ENCODE measurements at places on chromosomes 6 and 20.

- DNase-seq: no peak
These were observed 38.8 kb downstream of the PPARD start for GRCh38 chr6:35381132-35381531.

DNA sequence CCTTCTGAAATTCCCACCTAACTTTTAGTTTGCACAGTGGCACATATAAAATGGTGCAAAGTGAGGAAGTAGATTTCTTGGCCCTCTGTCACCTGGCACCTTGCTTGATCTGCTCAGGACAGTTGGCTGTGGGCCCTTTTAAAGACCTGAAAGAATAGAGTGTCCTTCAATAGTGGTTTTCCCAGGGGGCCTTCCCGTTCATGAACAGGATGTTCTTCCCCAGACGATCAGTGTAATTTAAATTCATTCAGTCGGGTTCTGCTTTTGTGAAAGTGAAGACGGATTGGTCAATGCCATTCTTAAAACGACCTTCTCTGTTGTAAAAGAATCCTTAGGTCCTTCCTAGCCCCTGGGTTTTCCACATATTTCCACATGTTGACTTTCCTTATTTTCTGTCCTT, 178.5 kb downstream of the SASH1 start:
- DNase-seq: peak; percentile 80

DNA sequence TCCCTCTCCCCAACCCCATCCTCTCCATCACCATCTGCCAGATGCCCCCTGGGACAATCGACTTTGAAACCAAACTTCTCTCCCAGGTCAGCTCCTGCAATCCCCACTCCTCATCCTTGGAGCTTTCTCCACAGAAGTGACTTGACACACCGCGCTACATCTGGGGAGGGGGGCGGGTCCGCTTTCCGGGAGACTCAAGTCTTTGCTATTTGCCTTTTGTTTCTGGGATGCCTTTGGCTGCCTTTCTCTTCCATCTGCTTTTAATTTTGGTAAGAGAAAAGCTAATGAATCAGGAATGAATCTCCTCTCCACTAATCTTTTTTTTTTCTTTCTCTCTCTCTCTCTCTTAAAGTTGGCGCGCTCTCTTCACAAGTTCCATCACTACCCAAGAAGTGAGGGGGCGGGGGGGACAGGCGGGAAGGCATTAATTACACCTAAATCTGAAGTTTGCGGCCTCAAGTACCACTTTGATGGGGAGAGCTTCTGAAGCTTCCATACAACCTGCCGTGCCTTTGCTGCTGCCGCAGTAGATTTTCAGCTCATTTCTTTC, 664 bp upstream of the TPBG start:
- DNase-seq: no peak

DNA sequence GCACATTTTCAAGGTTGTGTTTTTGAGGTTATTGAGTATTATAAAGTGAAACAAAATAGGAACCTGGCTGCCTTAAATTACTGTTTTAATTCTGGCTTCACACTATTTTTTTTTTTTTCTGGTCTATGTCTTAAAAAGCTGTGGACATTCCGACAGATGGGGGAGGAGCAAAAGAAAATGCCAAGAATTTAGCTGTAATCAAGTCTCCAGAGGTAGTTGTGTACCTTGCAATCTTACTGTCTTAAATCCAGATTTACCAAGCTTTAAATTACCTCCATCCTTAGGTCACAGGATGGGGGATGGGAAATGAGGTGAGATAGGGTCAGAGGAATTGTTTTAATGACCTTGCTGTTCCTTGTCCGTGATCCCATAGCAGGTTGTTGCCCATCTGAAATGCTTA, 182.8 kb downstream of the UTRN start:
- no peak for DNase-seq

GRCh38 chr6:30500421-30501355, 11.4 kb downstream of the HLA-E start:
- DNase-seq: no peak

DNA sequence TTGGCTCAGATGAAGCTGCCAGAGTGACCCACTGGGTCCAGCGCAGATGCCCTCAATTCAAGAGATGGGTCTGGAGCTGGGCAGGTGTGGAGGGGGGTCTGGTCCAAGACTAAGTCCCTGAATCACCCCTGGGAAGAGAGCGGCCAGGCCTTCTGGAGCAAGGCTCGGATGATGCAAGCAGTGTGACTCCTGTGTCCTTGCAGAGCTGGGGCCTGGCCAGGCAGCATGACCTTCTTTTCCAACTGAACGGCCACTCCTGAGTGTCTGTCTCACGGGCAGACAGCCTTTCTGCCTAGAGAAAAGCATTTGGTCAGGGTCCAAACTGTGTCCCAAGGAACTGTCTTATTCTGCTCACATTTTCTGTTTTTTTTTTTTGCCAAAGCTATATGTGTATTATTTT, 42.6 kb upstream of the FNDC1 start:
- DNase-seq: no peak

GRCh38 chr20:54139188-54139587, 34.6 kb downstream of the CYP24A1 start:
- no peak for DNase-seq

DNA sequence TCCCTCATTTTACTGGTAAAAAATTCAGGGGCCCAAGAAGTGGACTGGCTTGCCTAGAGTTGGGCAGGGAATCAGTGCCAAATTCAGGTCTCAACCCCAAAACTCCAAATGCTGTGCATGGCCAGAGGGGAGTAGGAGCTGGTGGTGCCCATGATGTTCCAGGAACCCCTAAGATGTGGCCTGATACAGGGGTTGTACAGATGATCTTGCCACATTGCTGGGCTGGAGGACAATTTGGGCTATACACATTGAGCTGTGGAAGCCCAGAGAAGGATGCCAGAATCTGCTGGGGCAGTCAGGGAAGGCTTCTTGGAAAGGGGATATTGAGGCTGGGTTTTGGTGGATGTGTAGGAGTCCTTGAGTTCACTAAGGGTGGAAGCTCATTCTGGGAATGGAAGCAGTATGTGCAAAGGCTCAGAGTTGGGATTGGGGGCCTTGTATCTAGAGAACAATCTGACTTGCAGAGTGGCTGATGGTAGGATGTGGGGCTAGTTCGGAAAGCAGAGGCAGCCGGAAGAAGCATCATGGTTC, 38.0 kb upstream of the APCDD1L start:
- no peak for DNase-seq

GRCh38 chr6:96777113-96777512, 60.2 kb downstream of the GPR63 start:
- no peak for DNase-seq

- DNase-seq: no peak
These were observed 377.3 kb upstream of the SULF2 start for GRCh38 chr20:48162621-48163020.

- DNase-seq: no peak
These were observed 29.4 kb upstream of the ZNF831 start for GRCh38 chr20:59134182-59134581.

GRCh38 chr20:14569641-14570040, 232.2 kb upstream of the FLRT3 start:
- DNase-seq: no peak

- DNase-seq: no peak
These were observed 1.5 kb downstream of the WDR27 start for GRCh38 chr6:169700296-169700695.

DNA sequence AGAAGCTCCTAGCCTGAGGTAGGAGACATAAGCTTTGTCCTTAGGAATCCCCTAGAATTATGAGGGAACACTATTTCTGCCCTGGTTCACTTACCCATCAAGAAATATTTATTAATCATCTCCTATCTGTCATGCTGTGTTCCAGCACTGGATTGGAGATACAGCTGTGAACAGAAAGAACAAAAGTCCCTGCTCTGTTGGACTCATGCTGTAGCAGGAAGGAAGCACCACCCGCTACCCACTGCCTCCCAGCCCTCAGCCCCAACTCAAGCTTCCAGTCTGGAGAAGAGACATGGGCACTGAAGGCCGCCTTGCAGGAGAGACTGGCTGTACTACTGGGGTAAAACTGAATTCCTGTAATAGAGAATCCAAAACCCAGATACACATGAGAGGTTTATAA, 78.0 kb downstream of the MDGA1 start:
- no peak for DNase-seq

DNA sequence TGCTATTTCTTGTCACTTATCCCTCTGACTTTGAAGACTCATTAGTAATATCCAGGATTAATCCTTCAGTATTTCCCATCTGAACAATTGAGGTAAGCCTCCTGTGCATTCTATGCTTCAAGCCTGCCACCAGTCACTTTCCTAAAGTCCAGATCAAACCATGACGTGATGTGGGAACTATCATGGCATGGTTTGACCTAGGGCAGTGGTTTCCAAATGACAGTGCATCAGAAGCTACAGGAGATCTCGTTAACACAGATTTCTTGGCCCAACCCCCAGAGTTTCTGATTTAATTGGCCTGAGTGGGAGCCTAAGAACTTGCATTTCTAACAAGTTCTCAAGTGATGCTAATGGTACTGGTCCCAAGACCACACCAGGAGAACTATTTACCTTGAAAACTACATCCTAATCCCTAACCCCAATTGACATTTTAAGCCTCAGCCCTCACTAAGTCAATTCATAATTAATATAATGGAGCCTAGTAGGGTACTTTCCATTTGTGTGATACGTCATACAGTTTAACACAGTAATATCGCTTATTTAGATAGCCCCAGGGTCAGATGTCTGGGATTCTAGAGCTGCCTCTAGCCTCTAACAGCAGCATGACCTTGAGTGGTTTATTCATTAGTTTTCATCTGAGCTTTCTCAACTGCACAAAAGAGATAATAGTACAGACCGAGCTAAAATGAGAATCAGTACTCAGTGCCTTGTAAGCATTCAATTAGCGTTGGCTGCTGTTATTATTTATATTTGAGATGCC, 907.6 kb downstream of the TFAP2A start:
- no peak for DNase-seq

DNA sequence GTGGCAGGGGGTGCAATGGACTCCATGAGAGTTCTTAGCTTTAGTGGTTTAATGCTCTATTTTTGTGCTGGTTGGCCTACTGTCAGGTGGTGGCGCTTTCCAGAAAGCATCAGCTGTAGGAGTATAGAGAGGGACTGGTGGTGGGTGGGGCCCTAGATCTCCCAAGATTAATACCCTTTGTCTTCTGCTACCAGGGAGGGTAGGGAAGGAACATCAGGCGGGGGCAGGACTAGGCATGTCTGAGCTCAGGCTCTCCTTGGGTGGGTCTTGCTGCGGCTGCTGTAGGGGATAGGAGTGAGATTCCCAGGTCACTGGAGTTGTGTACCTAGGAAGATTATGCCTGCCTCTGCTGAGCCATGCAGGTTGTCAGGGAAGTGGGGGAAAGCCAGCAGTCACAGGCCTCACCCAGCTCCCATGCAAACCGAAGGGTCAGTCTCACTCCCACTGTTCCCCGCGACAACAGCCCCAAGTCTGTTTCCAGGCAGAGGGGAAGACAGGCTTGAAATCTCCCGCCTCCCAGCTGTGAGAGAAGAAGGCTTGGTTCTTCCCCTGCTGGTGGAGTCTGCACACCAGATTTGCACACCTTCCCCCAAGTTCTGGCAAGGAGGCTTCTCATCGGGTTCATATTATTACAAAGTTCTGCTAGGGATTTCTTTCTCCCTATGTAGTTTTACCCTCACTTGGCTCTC, 46.7 kb upstream of the PKIB start:
- no peak for DNase-seq

- DNase-seq: no peak
These were observed 4.8 kb downstream of the TAAR5 start for GRCh38 chr6:132584698-132585097.

DNA sequence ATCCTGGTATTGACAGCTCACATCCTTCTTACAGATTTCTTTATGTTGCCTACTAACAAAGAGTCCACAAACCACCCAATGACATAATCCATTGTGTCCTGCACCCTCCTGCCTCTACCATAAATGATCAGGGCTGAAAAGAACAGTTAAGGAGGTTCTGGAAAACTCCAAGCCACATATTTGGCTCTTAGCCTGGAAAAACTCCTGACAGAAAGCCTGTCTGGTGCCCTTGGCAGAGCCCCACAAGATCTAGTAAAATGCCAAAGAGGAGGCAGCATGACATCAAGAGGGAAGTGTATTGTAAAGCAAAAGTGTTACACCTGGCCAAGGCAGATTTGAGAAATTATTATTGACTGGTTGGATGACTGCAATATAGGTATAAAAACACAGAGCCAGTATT, 126.4 kb upstream of the VGLL2 start:
- peak; percentile 45 for DNase-seq

DNA sequence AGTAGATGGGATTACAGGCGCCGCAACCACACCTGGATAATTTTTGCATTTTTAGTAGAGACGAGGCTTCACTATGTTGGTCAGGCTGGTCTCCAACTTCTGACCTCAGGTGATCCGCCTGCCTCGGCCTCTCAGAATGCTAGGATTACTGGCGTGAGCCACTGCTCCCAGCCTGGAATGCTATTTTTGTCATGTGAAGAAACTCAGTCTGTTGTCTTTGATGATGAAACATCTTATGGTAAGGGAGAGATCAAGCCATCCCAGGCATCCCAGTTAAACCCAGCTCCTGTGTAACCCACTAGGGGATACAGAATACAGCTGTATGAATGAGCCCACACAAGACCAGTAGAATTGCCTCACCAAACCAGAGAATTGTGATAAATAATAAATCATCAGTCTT, 83.6 kb upstream of the RBM24 start:
- no peak for DNase-seq

GRCh38 chr6:80642452-80642851, 536.0 kb downstream of the BCKDHB start:
- DNase-seq: no peak

DNA sequence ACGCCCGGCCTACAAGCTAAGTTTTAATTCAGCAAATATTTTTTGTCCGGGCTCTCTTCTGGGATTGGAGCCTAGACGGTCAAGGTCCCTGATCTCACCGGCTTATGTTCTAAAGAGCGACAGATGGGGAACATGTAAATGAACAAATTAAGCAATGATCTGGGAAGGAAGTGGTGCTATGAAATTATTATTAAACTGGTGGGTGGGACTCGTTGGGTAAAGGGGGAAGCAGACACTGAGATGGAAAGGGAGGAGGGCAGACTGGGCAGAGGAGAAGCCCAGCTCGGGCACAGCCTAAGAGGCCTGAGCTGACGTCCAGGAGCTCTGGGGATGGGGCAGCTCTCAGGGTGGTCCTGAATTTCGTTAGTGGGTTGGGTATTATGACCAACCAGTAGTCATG, 81.8 kb upstream of the AGPAT4 start:
- DNase-seq: no peak

GRCh38 chr20:45181639-45182038, 6.9 kb downstream of the PI3 start:
- peak; percentile 2 for DNase-seq

- DNase-seq: no peak
These were observed 154.0 kb downstream of the CLVS2 start for GRCh38 chr6:123150076-123150475.

DNA sequence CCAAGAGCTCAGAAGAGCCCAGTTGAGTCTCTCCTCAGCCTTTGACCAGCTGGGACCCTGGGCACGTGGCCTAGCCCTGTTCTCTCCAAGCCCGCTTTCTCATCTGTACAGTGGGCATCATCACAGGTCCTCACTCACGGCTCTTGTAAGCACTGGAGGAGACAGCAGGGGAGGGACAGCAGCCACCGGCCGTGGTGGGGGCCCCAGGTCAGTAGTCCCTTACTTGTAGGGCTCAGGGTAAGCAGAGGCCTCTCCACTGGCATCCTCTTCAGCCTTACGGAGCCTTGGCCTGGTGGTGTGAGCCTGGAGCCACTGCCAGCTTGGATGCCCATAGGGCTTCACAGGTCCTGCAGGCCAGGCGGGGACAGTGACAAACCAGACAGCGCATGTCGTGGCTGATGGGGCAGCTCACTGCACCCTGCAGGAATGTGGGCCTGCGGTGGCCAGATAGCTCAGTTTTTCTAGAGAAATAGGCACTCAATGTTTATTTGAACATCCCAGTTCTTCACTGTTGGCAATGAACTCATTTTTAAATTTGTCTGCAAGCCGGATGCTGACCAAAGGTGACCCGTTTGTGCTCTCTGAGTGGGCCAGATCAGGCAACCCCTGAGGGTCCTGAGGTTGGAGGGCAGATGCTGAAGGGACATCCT, 65.1 kb downstream of the ADNP start:
- no peak for DNase-seq

All from spinal cord (tissue), 10 donors.